ENCODE measurements at places on chromosomes 5 and 9. TPM values are rescaled to one million over a fixed set of nuclear protein-coding genes. Genes with fewer than 3 reads are reported as not detected.

The DCTN3 gene
- total RNA-seq, result 125 TPM

The PCDHB5 gene
- total RNA-seq, result 0.84 TPM

The CD274 gene
- total RNA-seq, result 2.9 TPM

The SV2C gene
- not detected for total RNA-seq

The TRPM3 gene
- not detected for total RNA-seq

The NSG2 gene
- not detected for total RNA-seq

The VCAN gene
- total RNA-seq, result 84.9 TPM

The IL3 gene
- total RNA-seq, result not detected

The ACTBL2 gene
- 0.15 TPM for total RNA-seq

The OR1L8 gene
- not detected for total RNA-seq

The CNTNAP3 gene
- 2.9 TPM for total RNA-seq
